ENCODE measurements at places on chromosomes 3 and 15.

GRCh38 chr15:49428409-49429095 is 5.5 kb downstream of the FGF7 start:
- DNase-seq, result no peak

DNA sequence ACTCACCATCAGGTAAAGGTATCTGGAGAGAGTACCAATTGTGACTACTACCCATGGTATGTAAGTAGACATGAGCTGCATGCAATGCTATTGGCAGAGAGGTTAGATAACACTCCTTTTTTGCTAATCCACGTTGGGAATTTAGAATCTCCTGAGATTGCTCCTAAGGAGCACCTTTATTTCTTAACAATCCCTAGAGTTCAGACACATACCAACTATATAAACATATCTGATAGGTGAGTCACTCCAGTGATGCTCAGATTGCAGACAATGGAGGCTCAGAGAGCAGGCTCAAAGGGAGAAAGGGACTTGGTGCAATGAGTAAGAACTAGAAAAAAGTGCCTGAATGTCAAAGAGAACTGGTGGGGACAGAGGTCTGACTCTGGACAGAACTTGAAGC is 47.0 kb upstream of the LRRFIP2 start:
- no peak for DNase-seq

GRCh38 chr15:32723171-32723948 is 5.6 kb downstream of the GREM1 start:
- no peak for DNase-seq

- peak; percentile 26 for DNase-seq
These were observed 248.5 kb downstream of the RAP2B start for GRCh38 chr3:153410517-153410916.

GRCh38 chr3:143210141-143210540 is 90.6 kb downstream of the CHST2 start:
- DNase-seq, result no peak

DNA sequence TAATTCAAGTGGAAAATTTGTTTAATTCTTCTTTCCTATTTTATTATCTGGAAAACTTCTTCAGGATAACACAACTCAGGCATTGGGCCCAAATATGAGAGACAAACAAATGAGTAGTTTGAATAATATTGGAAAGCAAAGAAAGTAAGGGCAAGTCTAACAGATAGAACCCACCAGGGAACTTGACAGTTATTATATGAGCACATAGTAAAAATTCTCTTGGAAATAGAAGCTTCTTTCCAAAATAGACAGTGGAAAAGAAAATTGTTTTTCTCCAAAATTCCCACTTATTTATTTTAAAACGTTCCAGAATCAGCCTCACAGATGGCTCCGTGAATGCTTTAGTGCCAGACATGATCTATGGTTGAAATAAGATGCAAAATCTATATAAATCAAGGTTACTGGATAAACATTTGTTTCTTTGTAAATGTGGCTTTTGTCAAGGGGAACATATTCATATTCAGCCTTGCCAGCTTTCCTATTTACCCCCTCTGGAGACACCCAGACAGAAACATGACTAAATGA is 23.9 kb downstream of the LDHAL6B start:
- no peak for DNase-seq

- no peak for DNase-seq
These were observed 187.3 kb upstream of the ATP11B start for GRCh38 chr3:182605882-182606611.

DNA sequence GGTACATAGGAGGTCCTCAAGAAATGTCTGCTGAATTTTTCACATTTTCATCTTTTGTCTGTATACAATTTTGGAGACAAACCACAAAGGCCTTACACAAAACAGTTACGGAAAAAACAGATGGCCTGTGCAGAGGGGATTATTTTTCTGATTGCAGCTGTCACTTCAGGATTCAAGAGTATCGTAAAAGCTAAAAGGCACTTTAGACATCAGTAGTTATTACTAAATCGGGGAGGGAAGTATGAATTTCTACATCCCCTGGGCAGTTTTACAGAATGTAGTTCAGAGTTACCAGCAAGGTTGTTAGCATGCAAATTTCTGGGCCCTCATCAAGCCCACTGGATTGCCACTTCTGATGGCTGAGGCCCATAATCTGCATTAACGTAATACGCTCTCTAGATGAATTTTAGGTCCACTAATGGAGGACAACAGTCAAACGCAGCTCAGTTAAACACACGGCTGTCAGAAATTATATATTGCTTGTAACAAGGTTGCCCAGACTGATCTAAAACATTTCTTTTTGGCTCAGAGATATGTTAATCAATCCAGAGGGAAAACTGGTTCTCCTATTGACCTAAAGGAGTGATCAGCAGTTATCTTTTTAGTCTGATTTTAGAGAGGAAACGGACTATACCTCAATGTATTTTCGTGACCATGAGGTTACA is 1.1 kb downstream of the RIOX2 start:
- no peak for DNase-seq

DNA sequence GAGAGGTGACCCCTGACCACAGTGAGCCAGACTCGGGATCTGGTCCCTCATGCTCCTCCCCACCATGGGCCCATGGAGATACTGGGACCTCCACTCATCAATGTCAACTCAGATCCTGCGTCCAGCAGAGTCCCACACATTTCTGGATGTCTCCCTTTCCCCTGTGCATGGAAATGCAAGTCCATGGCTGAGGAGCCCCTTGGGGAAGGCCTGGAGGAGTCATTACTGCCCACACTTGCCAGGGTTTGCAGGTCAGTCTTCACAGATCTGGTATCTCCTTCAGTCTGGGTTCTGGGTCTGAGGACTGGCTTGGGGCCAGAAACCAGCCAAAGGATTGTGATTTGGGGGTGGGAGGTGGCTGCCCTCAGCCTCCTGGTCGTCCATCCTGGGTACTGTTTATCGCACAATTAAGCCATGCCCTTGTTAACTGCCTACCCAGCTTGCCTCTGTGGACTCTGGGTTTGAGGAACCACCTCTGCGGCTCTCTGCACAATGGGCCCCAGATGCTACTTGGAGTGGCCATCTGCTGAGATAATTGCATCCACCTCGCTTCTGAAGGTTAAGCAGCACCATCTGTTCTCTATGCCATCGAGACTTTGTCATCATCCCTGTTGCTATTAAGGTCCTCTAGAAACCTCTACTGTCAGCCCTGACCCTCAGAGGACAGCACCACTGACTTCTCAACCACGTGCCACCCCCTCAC is 49.9 kb upstream of the KLF13 start:
- DNase-seq, result no peak

- no peak for DNase-seq
These were observed 75.0 kb upstream of the VEPH1 start for GRCh38 chr3:157578181-157578580.

DNA sequence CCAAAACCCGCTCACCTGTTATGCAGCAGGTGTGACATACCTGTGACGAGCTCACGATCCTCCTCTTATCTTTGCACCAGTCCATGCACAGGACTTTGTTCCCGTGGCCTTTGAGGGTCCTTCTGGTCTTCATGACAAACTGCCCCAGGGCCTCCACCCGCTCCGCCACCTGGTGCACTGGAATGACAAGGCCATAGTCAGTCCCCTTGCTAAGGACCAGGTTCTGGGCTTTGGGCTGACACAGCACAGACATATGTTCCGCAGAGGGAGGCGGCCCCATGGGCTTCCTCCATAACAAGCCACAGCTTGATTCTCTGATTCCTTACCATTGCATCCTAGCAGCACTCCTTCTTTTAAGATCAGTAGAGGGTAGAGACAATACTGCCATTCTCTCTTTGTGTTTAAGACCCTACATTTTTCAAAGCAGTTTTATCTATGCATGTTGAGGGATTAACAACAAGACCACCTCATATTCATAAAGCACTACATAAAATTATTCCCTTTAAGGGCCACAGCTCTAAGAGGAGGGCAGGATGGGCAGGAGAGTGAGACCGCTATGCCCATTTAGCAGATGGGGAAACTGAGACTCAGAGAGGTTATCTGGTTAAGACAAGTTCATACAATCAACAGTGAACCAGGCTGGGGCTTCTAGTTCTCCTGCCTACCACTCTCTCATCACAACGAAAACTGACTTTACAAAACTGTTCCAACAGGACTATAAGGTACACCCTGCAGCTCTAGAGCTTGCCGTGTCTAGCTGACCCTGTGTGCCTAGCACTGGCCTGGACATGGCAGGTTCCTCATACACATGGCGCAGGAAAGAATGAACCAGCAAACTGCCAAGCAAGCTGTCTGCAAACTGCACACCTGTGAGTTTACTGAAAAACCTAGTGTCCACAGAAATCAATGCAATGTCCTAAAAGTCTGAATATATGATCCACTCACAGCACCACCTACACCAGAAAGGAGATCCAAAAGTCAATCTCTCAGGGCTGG is 37.0 kb downstream of the GNB5 start:
- DNase-seq, result no peak

DNA sequence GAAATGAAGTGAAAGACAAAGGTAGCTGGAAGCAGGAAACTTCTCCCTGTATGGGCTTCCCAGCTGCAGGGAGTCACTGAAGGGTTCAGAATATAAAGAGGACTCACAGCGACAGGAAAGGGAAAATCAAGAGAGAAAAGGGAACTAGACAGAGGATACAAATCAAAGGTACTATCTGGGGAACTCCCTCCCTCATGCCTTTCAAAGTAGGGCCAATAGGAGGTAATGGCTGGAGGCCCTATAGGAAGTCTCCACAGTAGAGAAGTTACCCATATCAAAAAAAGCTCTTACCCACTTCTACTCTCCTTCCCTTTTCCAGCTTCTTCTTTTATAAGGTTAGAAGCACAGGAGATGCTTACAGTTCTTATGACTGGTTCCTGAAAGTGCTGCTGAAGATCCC is 43.5 kb downstream of the FMN1 start:
- peak; percentile 19 for DNase-seq

All from KBM-7 (cell line).